ENCODE measurements at places on chromosomes 5 and 9.

DNA sequence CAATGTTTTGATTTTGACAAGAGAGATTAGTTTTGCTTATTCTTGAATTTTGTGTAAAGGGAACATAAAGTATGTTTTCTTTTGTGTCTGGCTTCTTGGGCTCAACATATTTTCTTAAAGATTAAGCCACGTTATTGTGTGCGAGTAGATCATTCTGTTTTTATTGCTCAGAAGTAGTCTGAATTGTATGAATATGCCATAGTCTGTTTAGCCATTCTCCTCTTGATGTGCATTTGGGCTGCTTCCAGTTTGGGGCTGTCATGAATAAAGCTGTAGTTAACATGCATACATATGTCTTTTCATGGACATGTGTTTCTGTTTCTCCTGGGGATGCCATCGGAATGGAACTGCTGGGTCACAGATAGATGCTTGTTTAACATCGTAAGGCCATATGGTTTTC, 198.9 kb downstream of the FANCC start:
- no peak for DNase-seq

GRCh38 chr5:90201923-90202322, 207.6 kb downstream of the CETN3 start:
- no peak for DNase-seq

GRCh38 chr5:1381370-1382247, 36.7 kb upstream of the CLPTM1L start:
- no peak for DNase-seq

DNA sequence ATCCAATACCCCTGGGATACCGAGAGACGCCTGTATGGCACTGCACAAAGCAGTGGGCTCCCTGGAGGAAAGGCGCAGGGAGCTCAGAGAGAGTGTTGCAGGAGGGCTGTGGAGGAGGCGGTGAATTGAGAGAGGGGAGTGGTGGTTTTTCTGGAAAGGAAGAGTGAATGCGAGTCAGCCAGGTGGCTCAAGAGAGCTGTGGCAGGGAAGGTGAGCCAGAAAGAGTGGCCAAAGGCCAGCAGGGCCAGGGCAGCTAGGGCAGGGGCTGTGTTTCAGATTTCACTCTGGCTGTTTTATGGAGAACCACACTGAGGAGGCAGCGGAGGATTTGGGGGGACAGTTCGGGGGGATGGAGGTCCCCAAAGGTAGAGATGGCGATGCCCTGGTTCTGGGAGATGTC, 13.0 kb upstream of the DAB2IP start:
- DNase-seq: no peak

GRCh38 chr5:368183-369084, 46.9 kb downstream of the AHRR start:
- DNase-seq: no peak

DNA sequence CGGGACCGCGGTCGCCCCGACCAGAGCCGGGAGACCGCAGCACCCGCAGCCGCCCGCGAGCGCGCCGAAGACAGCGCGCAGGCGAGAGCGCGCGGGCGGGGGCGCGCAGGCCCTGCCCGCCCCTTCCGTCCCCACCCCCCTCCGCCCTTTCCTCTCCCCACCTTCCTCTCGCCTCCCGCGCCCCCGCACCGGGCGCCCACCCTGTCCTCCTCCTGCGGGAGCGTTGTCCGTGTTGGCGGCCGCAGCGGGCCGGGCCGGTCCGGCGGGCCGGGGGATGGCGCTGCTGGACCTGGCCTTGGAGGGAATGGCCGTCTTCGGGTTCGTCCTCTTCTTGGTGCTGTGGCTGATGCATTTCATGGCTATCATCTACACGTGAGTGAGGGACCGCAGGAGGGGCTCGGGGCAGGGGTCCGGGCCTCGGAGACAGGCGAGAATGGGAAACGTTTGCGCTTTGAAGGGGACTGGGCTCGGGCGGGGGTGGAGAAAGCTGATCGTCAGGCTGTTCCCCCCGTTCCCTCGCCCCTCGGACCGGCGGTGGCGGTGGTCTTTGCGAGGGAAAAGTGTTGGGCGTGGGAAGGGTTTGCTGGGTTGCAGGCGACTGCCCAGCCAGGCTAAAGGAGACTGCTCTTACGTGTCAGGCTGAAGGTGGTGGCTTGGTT, 457 bp downstream of the UGCG start:
- DNase-seq: peak; percentile 5

- DNase-seq: no peak
These were observed 65.0 kb downstream of the PKD2L2 start for GRCh38 chr5:137954131-137954879.

- DNase-seq: no peak
These were observed 121.2 kb downstream of the HTR4 start for GRCh38 chr5:148532969-148533670.

GRCh38 chr5:166602271-166602670, 1689.2 kb upstream of the WWC1 start:
- no peak for DNase-seq

GRCh38 chr5:169192536-169192935, 108.4 kb downstream of the SLIT3 start:
- DNase-seq: no peak

DNA sequence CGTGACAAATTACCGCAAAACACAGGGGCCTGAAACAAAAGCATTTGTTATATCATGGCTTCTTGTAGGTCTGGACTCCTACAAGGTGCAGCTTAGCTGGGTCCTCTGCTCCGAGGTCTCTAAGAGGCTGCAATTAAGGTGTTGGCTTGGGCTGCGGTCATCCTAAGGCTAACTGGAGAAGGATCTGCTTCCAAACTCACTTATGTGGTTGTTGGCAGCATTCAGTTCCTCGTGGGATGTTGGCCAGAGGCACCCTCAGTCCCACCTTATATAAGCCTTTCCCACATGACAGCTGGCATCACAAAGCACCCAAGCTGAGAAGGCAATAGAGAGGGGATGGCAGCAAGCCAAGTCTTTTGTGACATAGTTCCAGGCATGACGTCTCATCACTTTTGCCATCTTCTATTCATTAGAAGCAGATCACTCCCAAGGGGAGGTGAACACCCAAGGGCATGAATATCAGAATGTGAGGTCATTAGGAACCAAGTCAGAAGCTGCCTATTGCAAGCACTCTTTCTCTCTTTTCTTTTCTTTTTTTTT, 47.9 kb upstream of the ZBTB43 start:
- no peak for DNase-seq

DNA sequence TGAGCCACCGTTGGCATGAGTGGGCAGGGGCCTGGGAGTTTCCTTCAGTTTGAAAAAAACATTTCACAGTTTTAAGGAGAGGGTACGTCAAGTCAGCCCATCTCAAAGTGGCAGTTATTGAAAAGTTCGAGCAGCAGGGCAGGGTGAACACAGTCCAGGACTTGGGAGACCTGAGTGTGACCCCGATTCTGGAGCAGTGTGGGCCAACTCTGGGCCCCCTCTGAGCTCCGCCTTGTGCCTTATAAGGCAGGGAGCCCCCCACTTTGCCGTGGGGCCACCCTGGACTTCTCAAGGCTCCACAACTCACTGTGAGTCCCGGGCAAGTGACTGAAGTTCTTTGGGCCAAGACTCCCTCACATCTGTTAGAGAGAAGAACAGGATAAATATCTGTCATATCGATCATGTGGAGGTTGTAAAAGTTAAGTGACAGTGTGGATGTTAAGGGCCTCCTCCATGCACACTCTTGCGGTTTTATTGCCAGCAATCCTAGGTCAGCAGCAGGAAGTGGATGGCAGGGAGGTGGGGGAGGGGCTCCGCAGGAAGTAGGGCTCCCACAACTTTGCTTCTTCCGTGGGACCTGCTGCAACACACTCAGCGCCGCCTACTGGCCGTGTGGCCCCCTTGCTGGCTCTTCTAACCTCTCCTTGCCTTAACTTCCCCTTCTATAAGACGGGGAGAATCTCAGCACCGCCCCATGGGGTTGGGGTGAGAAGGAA, 38.4 kb downstream of the HRH2 start:
- DNase-seq: peak; percentile 50

- no peak for DNase-seq
These were observed 659.4 kb upstream of the ADAMTS16 start for GRCh38 chr5:4480528-4481349.

GRCh38 chr9:117268847-117269446, 145.9 kb downstream of the ASTN2 start:
- no peak for DNase-seq

GRCh38 chr5:107542428-107542827, 128.3 kb downstream of the EFNA5 start:
- DNase-seq: no peak

All from T follicular helper cell (primary cell).